ENCODE measurements at places on chromosomes 13 and 19.

DNA sequence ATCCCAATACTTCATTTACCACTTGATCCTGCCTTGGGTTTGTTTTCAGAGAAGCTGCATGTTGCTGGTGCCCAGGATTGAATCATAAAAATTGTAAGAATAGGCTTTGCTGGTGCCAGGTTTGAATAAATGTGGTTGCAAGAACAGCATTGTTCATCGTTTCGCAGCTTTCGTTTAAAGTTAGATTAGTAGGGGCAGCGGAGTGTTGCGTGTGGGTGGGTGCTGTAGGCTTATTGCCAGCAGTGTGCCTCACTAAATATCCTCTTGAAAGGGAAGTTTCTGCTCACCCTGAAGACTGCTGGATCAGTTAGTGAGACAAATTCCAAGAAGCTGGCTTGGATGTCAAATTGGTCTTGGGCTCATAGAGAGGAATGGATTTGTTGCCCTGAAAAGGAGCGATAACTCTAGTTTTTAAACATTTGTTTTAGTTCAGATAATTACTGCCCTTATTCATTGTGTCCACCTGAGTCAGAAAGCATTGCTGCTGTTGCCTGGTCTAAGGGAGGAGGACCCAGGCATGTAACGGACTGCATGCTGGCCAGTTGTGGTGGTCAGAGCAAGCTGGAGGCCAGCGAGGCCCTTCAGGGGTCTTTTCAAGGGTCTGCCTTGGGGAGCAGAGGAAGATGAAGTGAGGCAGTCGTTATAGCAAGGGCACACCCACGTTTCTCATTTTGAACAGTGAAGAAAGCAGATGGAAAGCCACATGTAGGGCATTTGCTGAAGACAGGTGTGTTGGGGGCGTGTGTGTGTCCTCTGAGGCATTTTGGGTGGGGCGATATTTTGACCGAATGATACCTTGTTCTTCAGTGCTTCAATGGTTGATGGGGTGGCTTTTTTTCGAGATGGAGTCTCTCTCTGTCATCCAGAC, 8.5 kb downstream of the ILF3 start:
- no peak for DNase-seq

DNA sequence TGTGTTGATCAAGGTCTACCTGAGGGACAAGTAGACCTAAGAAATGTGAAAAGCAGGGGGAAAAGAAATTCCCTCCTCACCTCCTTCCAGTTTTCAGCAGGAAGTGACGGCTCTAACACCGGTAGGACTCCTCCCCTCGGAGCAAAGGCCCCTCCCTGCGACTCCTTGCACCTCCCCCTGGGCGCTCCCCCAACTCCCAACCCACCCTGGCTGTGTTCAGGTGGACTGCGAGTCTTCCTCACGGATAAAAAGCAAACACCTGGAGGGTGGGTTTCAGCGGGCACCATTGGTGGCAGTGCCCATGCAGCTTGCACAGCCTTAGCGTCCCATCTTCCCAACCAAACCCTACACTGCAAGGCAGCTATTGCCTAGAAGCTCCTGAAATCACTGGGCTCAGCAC, 124.5 kb downstream of the COL4A1 start:
- DNase-seq: no peak

GRCh38 chr13:102328909-102329308, 72.9 kb downstream of the FGF14 start:
- DNase-seq: no peak

DNA sequence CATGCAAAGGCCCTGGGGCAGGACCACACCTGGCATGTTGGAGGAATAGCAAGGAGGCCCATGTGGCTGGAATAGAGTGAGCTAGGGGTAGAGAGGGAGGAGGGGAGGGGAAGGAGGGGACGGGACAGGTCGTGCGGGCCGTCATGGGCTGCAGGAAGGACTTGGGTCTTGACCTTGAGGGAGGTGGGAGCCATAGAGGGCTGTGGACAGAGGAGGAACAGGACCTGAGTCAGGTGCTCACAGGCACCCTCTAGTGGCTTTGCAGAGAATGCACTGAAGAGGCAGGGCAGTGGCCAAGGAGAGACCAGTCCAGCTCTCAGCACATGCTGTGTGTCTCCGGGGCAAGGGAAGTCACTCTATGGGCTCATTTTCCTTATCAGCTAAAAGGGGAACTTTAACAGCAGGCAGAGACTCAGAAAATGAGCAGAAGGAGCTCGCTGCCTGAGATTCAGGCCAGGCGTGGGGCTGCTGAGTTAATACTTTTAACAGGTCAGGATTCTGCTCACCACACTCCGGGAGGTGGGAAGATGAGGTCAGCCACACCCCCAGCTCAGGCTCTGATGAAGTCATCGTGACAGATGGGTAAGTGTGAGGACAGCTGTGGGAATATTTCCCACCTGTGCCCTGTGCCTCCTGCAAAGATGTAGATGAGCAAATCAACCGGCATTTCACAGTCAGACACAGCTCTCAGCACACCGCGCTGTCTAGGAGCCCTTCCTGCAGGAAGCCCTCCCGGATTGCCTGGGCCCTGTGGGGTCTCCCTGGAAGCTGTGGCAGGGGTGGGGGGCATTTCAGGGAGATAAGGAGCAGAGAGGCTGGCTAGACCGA, 6.0 kb upstream of the TNFAIP8L1 start:
- DNase-seq: peak; percentile 39

DNA sequence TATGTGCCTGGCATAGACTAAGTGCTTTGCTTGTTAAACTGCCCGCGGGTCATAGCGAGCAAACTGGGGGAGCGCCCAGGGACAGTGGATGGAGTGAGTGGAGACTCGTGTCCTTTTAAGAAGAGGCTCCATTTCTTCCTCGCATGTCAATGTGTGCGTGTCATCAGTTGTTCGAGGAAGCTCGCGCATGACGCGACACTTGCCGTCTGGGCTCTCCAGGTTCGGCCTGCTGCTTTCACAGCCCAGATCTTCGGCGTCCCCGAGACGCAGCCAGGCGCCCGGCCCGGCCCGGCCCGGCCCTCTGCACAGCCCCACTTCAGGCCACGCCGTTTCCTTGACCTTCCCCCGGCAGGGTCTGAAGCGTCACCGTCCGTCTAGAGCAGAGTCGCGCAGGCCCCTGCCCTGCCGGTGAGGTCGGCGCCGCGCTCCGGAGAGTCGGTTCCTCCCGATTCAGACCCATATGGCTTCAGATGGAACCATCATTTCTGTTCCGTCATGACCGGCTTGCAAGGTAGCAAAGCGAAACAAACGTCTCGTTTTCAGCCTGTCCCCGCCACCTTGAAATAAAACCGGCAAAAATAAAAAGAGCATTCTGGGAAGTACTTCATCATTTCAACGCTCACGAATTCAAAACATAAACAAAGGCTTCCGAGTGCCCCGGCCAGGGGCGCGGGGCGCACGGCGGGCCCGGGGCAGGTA, 599 bp upstream of the ARHGEF7 start:
- no peak for DNase-seq

DNA sequence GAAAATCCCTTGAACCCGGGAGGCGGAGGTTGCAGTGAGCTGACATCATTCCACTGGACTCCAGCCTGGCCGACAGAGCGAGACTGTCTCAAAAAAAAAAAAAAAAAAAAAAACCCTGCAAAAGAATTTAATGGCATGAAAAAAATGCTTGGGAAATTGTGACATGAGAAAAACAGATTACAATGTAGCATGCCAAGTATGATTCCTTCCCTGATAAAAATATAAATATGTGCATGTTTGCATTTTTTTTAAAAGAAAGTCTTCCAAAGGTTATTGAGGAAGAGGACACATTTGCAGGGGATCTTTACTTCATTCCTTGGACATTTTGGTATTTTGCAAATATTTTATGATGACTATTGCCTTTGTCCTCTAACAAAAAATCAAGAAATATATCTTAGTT, 14.5 kb upstream of the ZBTB32 start:
- DNase-seq: no peak

DNA sequence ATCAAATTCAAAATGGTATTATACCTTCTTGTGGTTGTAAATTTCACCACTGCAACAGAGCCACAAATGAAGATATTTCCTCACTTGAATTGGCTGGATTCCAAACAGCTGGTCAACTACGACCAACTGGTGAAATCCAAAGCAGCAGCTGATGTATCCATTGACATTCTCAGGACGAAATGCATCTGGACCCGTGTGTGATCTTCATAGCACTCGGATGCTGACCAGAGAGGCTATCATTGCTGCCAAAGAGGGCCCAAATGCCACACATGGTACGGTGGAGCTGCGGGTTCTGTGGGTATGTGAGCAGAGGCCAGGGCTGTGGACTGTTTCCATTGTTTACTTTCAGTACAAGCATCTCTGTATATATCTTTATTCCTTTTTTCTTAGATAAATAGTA, 25.6 kb upstream of the PCCA start:
- no peak for DNase-seq

DNA sequence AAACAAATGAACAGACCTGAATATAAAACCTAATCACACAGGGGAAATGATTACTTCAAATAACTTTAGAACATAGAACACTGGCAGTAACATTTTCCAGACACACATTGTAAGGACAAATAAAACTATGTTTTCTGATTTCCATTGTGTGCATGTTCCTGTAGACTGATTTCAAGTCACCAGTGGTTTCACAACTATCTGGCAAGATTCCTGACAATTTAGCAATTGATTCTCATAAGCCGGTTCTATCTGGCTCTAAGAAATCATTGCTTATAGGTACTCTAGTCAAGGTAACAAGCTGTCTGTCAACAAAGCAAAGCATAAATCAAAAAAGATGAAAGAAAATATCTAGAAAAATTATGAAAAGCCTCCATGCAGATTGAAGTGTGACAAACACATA, 19.6 kb upstream of the PCCA start:
- no peak for DNase-seq

DNA sequence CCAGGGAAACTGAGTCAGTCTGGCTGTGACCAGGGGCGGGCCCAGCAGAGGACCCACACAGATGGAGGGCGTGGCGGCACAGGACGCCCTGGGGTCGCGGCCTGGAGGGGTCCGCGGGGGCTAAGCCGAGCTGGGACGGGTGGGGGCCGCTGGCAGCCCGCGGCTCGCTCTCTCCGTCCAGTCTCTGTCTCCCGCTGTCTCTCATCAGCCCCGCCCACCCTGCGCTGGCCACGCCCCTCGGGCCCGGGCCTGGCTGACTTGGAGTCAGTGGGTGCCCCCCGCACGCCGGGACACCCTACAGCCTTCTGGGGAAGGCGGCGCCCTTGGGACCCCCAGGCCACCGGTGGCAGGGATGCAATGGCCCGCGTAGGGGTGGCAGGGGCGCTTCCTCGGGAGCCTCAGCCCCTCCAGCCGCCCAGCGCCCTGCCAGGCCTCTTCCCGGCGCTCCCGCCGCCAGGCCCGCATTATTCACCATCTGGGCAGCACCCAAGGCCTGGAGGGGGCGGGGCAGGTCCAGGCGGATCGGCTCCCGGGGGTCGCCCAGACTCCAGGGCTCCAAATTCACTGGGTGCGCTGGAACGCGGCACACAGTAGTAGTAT, at the start of gene TBXA2R:
Gene TBXA2R, minus strand, starts transcription at position 186 of the 600 bp plus-strand sequence. CDS start 6,241 bp downstream, outside the sequence.
- DNase-seq: no peak

DNA sequence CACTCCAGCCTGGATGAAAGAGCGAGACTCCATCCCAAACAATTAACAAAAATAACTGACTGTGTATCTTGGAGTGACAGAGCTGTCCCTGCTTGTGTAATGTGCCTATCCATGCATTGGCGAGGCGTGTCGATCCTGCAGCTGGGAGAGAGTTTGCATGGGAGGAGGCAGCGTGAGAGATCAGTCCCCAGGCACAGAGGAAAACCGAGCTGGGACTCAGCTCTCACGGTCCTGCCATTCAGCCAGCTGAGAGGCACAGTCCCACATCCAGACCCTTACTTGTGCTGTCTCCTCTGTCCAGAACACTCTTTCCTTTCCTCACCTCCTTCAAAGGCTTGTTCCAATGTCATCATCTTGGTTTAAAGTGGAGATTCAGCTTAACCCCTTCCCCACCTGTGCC, 11.9 kb upstream of the SULT2B1 start:
- DNase-seq: no peak

GRCh38 chr19:37127999-37128820, 44.3 kb downstream of the ZNF585A start:
- DNase-seq: no peak

- no peak for DNase-seq
Observed at GRCh38 chr13:102510072-102510471, 86.7 kb upstream of the TPP2 start.

- DNase-seq: no peak
Observed at GRCh38 chr19:41787055-41787454, 9.3 kb upstream of the CEACAM3 start.

DNA sequence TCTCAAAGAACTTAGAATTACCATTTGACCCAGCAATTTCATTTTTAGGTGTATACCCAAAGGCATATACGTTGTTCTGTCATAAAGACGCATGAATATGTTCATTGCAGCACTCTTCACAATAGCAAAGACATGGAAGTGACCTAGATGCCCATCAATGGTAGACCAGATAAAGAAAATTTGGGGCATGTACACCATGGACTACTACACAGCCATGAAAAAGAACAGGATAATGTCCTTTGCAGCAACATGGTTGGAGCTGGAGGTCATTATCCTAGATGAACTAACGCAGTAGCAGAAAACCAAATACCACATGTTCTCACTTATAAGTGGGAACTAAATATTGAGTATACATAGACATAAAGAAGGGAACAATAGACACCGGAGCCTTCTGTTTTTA, 20.7 kb downstream of the PAN3 start:
- no peak for DNase-seq

DNA sequence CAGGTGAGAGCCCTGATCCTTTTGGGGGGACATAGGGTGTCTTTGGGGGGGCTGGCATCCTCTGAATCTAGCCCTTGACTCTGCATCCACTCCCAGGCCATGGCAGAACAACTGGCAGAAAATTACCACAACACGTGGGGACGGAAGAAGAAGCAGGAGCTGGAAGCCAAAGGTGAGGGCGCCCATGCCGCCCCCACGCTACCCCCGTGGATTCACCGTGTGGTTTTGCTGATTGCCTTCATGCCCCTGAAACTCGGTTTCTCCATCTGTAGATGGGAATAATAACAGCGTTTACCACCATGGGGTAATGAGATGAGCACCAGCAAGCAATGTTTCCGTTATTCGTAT, 72.9 kb downstream of the RYR1 start:
- no peak for DNase-seq

- no peak for DNase-seq
Observed at GRCh38 chr13:94267581-94268366, 211.7 kb downstream of the DCT start.

- no peak for DNase-seq
Observed at GRCh38 chr19:12783291-12783848, 7.9 kb upstream of the JUNB start.

- DNase-seq: no peak
Observed at GRCh38 chr19:10896851-10897526, 25.6 kb downstream of the CARM1 start.

GRCh38 chr13:83190020-83190419, 692.3 kb downstream of the SLITRK1 start:
- DNase-seq: no peak

GRCh38 chr19:55652311-55653128, 2.3 kb upstream of the U2AF2 start:
- no peak for DNase-seq

DNA sequence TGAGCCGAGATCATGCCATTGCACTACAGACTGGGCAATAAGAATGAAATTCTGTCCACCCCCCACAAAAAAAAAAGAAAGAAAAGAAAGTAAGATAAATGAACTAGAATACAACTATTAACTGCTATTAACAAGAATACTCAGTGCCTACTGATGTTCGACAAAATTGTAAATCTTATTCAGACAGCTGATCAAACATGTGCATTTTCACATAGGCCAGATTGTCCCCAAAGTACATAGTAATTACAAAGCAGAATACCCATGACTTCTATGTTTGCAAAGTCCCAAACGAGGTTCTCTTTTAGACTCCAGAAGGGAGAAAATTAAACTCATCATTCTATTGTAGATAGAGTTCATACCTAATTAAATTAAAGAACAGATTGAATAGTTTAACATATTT, 113.4 kb downstream of the UFM1 start:
- no peak for DNase-seq

GRCh38 chr19:20513189-20513904, 52.2 kb downstream of the ZNF737 start:
- DNase-seq: no peak

Measured in thymus (tissue), 14 donors.